ENCODE measurements at places on chromosomes 13 and 19.
A peak's percentile ranks its signal among the peaks of the same experiment; 100 is the strongest.

GRCh38 chr13:103833294-103833852 lies 767.2 kb upstream of the SLC10A2 start:
- DNase-seq, result no peak

- no peak for DNase-seq
Observed at GRCh38 chr19:57648331-57649003, 15.5 kb downstream of the ZNF211 start.

GRCh38 chr13:109869312-109870237 lies 83.2 kb upstream of the IRS2 start:
- no peak for DNase-seq

- DNase-seq, result peak; percentile 90
Observed at GRCh38 chr19:6674868-6675305, 4.9 kb upstream of the TNFSF14 start.

DNA sequence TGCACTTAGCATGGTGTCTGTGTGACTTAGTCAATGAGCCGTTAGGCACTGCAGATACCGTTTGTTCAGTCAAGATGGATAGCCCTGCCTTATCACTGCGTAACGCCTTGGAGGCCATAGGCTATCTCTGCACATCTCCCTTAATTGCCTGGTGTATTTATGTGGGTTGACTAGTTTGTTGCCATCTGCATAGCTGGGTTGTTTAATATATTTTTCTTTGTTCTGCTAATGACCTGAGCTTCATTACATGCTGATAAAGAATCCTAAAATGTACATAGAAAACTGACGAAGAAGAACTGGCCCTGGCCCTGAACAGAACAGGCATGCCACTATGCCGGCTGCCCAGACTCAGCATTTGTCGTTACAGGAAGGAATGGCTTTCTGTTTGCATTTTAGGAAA lies 297.8 kb downstream of the SHISA2 start:
- no peak for DNase-seq

DNA sequence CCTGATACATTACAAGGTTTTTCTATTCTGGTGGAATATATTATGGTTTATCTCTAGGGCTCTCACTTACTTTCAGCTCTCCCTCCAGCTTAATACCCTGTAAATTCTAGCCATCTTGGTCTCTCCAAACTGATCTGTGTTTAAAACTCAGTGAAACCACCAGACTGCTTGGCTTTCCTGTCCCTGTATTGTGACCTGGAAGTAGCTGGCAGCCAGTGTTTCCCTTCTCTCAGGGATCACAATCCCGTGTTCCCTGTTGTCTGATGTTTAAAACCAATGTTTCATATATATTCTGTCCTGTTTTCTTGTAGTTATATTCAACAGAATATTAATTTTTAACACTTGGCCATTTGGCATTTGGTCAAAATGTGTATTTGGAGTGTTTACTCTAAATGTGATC lies 8.0 kb downstream of the AKAP11 start:
- no peak for DNase-seq

- no peak for DNase-seq
Observed at GRCh38 chr19:39341129-39341718, 997 bp upstream of the SAMD4B start.

DNA sequence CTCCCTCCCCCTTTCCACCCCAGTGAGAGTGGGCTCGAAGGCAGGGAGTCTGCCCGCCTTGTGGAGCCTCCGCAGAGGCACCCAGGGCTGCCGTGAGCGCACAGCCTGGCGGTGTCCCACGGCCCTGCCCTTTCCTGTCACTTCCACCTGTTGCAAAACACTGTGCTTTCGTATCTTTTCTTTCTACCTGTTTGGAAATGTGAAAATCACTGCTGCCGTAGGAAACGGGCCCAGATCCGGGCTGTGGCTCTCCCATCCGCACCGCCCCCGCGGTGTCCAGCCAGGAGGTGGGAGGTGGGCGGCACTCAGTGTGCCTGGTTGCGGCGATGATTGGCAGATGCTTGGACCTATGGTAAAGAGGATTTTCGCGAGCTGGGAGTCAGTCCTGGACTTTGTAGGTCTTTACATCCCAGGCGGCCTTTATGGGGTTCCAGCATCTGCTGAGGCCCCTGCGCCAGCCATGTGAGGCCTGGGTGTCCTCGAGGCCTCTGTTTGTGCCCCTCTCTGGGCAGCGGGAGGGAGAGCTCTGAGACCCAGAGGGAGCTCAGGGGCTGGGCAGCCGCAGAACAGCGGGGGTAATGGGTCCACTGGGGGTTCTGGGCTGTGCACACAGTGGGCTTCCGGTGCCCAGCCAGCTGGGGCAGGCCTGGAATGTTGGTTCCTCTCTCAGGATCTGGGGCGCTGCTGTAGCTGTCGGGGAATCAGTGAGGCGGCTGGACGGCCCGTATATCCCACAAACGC lies 6.1 kb downstream of the STK11 start:
- no peak for DNase-seq

DNA sequence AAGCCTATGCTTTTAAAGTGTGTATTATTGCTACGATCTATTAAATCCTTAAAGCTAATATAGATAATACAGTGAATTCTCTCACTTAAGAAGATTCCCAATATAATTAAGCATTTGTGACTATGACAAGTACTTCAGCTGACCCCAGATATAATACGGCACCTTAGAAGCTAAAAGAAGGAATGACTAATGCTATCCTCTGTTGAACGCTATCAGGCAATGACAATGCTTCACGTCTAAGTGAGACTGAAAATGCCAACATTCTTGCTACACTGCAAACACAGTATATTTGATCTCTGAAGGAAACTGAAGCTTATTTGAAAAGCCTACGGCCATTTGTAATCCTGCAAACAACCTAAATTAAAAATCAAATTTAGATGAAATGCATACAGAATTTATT lies 19.7 kb downstream of the VWA8 start:
- no peak for DNase-seq

DNA sequence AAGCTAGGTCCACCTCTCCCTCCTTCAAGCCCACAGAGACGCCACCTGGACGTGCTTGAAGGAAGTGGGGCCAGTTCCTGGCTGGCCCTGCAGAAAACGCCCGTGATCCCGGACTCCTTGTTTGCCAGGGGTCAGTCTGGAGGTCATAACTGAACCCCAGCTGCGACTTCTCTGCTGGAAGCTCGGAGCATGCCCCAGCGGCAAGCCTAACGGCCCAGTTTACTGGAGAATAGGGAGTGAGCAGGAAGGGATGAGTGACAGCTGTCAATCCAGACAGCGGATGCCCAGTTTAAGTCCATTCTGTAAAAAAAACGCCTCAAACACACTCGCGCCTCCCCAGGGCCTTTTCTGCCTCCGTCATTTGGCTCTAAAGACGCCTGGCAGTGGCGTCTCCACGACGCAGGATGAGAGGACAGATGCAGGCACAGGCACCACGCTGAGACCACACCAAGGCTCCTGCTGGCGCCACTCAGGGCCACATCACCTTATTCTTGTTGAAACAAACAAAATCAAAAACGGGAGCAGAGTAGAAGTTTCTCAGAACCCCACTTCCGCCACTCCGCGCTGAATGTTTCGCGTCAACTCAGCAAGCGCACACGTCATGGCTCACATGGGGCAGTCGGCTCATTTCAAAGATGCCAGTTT lies 57.6 kb downstream of the RASA3 start:
- no peak for DNase-seq

GRCh38 chr13:100350601-100351000 lies 238.0 kb downstream of the GGACT start:
- DNase-seq, result no peak

GRCh38 chr19:40754611-40755247 lies 3.7 kb downstream of the SNRPA start:
- DNase-seq, result no peak

- no peak for DNase-seq
Observed at GRCh38 chr13:37163641-37164265, 58.3 kb upstream of the CSNK1A1L start.

DNA sequence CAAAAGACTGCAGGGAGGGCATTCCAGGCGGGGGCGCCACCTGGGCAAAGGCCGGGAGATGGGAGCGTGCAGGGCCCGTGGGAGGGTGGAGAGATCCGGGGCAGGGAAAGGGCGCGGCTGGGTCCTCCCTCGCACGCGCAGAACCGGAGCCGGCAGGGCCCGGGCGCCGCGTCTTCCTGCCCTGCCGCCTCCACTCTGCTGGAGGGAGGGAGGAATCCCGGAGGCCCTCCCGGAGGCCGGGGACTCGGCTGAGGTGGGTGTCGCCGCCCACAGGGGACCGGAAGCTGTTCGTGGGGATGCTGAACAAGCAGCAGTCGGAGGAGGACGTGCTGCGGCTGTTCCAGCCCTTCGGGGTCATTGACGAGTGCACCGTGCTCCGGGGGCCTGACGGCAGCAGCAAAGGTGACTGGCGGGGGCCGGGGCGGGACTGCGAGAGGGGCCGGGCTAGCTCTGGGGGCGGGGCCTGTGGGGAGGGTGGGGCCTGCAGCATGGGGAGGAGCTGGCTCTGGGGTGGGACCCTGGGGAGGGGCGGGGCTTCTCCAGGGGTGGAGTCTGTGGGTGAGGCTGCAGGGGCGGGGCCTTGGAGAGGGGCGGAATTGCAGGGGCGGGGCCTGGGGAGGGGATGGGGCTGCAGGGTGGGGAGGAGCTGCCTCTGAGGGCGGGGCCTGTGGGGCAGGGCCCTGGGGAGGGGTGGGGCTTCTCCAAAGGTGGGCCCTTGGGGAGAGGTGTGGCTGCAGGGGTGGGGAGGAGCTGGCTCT lies 51.3 kb downstream of the CELF5 start:
- DNase-seq, result peak; percentile 93

GRCh38 chr19:13670846-13671245 lies 93.5 kb upstream of the MRI1 start:
- no peak for DNase-seq

DNA sequence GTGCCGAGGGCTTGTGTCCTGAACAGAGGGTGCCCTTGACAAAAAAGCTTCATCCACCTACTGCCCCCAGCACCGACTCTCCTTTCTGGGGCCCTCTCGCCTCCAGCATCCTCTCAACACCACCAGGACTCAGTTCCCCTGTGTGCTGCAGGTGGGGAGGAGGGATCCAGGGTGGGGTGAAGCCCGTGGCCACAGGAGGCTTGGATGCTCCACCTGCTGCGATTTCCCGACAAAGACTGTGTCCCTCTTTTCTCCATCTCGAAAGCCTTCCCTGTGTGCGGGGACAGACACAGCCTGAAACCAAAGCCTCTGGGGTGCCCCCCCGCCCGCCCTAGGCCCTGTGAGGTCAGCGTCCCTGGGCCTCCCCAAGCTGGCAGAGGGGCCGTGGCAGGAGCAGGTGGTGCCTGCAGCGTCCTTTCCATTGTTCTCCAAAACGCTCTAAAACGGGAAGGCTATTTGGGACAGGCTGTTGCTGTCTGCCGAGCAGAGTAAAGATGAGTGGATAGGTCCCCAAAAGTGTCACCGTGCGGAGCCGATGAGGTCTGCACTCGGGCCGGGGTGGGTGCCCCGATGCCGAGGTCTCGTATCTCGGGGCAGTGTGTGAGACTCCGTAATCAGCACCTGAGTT lies 185.7 kb downstream of the PTPRS start:
- DNase-seq, result no peak

DNA sequence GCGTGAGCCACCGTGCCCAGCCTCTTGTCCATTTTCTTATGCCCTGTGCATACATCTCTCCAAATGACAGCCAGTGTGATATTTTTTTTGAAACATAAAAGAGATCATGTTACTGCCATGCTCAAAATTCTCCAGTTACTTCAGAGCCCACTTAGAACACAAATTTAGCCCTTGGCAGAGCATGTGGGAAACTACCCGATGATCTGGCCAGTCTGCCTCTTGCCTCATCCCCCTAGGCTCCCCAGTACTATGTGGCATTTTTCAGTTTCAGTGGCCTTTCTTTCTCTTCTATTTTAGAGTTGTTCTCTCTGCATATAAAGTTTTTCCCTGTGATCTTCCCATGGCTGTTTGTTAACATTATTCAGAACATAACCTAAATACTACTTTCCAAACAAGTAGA lies 323.0 kb downstream of the GPC5 start:
- DNase-seq, result no peak

- no peak for DNase-seq
Observed at GRCh38 chr13:33204130-33204927, 81.2 kb downstream of the STARD13 start.

- no peak for DNase-seq
Observed at GRCh38 chr13:111874981-111875380, 192.0 kb upstream of the SOX1 start.

GRCh38 chr19:5703819-5704818 lies 14.0 kb downstream of the RPL36 start:
- no peak for DNase-seq

DNA sequence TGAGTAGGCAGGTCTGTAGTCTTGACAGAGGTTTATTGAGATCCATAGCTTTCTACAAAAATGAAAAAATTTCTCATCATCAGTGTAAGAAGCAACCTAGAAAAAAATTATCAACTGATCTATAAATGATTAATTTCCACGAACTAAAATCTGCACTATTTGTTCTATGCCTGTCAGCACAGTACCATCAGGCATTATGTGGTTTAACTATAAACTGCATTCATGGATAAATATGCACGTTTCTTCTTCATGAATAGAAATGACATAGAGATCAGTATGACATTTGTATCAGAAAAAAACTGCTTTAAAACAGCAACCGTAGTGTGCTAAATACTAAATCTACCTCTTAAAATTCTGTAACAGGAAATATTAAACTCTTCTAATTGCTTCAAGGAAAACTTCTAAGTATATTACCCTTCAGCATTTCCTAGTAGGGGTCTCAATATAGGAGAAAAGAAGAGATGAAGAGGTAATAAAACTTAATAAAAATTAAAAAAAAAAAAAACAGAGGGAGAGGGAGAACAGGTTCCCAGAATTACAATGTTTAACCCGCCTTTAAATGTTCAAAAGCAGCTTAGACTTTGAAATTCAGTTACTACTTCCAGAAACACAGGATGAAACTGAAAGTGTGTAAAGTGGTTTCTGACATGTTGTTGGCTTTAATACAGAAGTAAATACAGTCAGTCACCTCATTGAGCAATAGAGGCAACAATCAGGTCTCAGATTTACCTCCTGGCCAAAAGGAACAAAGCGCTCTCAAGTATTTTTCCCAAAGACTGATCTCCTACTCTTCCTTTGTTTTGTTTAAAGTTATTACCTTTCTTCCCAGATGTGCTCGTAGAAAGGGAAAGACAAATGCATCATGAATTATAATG lies 144.4 kb downstream of the DIAPH3 start:
- DNase-seq, result no peak

DNA sequence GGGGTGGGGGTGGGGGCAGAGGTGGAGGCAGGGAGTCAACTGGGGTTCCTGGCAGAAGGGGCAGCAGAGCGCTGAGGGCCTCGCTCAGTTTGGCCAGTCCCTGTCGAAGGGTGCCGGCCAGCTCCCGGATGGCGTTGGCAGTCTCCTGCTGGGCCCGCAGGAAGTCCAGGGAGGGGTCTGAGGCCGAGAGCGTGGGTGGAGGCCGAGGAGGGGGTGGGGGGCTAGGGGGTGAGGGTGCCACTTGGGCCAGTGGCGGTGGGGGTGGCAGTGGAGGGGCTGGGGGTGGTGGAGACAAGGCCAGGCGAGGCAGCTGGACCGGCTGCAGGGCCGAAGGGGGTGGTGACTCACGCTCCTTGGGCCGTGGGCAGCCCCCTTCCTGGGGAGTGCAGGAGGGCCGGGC lies 4.9 kb upstream of the IRF2BP1 start:
- DNase-seq, result no peak

All from T-helper 2 cell (primary cell).